ENCODE measurements at places on chromosomes 3 and 15. TPM values are rescaled to one million over a fixed set of nuclear protein-coding genes. Genes with fewer than 3 reads are reported as not detected.

DNA sequence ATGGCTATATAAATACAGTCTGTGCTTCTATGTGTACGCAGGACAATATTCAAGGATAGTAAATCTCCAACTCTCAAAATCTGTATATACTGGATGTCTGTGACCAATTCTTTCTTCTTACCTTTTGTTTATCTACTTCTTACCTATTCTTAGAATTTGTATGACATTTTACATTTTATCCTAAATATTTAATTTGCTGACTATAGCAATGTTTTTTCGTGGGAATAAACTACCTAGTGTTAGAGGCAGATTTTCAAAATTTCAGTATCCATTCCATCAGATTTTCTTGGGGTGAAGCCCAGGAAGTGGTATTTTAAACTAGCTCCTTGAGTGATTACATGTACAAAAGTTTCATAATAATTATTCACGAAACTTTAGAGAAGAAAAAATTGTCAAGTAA, 334.5 kb upstream of the BCHE start:
- DNase-seq, result no peak

Gene GP5
- total RNA-seq, result 3.8 TPM

GRCh38 chr15:73585871-73586654, 47.1 kb downstream of the NPTN start:
- no peak for DNase-seq

- no peak for DNase-seq
Observed at GRCh38 chr15:33492434-33493052, 181.8 kb downstream of the RYR3 start.

DNA sequence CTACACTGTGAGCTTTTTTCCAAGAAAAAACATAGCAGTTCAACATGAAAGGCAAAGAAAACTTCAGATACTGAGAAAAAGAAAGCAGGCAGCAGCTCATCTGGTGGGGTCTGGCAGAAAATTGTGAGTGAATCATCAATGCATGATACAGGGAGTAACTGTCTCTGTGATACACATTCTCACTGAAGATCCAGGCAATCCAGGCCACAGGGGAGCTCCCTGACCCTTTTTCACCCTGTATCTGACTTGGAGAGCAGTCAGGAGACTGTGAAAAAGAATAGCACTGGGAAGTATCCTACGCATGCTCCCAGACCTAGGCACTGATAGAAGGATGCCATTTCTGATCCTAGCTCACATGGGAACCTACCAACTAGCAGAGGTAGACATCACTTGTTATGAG, 269.8 kb downstream of the MBNL1 start:
- no peak for DNase-seq

DNA sequence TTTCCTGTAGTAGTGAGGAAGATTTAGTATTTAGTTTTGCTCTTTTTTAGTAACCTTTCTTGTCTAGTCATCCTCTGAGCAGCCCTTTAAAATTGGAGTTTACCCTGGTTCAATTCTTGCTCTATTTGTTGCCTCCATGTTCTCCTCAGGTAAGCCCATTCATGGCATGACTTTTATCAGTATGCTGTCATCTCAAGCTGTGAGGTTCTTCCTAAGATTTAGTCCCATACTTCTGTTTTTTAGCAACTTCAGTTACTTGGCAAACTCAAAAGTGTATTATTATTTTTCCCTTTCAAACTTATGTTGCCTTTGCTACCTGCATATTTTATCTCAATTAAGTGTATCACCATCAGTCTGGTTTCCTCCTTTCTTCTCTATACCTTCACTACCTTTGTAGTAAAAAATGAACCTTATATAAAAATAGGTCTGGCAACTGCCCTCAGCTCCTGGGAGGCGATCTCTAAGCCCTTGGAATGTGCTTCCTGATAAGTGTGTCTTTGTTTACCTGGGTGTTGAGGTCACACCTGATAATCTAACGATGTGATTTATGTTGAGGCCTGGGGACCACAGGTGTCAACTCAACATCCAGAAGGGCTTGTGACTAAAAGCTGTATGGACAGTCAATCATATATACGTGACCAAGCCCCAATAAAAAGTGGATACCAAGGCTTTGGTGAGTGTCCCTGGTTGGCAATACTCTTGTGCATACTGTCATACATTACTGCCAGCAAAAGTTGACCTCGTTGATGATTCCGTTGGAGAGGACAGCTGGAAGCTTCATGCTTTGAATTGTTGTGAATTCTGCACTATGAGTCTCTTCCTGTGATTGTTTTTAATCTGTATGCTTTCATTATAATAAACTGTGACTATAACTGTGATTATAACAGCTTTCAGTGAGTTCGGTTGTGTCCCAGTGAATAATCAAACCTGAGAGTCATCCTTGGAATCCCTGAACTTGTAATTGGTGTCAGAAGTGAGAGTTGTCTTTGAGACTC, 3.9 kb downstream of the NSUN3 start:
- DNase-seq, result no peak

Gene POU1F1
- total RNA-seq, result not detected

Gene MCTP2
- total RNA-seq, result 19.6 TPM

Gene PRRT3
- total RNA-seq, result 8.2 TPM

DNA sequence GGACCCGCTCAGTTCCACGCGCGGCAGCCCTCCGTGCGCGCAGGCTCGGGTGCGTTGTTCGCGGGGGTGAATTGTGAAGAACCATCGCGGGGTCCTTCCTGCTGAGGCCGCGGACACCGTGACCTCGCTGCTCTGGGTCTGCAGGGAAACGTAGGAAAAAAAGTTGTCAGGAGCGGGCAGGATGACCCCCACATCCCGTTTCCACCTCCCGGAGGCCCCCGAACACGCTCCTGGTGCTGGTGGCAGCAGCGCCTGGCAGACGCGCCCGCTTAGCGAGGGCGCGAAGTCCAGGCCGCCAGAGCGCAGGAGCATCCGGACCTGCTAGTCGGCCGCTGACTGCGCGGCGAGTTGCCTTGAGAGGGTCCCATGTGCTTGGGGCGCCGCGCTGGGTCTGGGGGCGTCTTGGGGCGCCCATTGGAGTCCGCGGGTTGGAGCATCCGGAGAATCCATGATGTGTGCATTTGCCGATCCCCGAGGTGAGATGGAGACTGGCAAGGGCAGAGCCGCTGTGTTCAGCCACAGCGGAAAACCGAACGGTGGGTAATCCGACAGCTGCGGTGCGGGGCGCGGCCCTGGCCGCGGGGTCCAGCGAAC, 520 bp downstream of the GREM1 start:
- no peak for DNase-seq

DNA sequence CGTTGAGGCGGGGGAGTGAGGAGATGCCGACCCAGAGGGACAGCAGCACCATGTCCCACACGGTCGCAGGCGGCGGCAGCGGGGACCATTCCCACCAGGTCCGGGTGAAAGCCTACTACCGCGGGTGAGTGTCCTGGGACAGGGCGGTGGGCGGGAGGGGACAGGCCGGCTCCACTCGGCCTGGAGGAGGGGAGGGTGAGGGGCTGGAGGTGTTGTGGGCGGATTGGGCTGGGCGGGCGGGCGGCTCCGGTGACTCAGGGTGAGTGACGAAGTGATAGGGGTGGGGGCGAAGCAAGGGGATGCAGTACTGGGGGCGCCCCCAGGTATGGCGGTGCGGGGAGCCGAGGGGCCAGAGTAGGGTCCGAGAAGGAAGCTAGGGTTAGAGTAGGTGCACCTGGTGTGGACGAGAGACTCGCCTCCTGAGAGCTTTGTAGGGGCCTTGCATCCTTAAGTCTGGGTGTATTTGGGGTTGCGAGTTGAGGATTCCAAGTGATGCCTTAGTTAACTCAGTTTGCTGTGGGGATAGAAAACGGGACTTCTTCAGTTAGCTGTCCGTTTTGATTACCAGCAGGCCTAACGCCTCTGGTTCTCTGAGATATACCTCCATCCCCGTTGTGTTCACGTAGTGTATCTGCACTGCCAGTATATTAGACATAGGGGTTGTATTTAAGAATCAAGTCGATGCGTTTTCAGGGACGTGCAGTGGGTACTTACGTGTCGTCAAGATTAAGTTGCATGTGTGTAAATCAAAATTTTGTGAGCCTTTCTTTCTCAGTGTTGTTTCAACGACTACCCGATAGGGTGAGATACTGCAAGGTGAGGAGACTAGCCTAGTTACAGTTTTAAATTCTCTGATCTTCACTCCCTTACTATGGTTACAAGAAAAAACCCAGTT, 670 bp downstream of the PRKCI start:
- peak; percentile 65 for DNase-seq

Gene HRG
- not detected for total RNA-seq

Gene STAB1
- total RNA-seq, result 13.9 TPM

DNA sequence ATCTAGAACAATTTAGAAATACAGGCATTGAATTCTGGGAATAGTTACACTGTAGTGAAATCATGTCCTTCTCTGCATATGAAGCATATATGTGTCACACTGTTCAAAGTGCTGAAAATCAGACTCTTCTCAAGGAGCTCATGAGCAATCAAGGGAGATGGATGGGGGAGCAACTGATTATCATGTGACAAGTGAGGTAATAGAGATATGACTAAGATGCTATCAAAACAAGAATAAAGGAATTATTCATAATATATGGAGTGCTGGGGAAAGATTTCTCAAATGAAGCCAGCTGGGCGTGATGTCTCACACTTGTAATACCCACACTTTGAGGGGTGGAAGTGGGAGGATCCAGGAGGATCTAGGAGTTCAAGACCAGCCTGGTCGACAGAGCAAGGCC, 74.9 kb upstream of the CHRNB4 start:
- no peak for DNase-seq

DNA sequence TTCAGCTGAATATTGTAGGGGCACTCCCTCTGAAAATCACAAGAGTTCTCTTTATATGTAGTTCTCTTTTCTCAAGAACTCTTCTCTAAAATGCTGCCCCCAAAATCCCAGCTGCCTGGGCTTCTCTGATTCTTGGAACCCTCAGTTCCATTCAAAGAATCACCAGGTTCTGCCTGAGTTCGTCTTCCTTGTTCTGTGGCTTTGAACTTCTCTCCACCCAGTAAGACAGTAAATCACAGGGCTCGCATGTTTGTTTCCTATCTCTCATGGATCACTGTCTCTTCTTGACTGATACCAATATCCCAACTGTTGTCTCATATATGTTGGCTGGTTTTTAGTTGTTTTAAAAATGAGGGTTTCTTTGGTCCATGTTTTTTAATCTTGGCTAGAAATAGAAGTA, 359.5 kb upstream of the CBLB start:
- no peak for DNase-seq

- DNase-seq, result no peak
Observed at GRCh38 chr3:28867836-28868235, 413.0 kb upstream of the RBMS3 start.

DNA sequence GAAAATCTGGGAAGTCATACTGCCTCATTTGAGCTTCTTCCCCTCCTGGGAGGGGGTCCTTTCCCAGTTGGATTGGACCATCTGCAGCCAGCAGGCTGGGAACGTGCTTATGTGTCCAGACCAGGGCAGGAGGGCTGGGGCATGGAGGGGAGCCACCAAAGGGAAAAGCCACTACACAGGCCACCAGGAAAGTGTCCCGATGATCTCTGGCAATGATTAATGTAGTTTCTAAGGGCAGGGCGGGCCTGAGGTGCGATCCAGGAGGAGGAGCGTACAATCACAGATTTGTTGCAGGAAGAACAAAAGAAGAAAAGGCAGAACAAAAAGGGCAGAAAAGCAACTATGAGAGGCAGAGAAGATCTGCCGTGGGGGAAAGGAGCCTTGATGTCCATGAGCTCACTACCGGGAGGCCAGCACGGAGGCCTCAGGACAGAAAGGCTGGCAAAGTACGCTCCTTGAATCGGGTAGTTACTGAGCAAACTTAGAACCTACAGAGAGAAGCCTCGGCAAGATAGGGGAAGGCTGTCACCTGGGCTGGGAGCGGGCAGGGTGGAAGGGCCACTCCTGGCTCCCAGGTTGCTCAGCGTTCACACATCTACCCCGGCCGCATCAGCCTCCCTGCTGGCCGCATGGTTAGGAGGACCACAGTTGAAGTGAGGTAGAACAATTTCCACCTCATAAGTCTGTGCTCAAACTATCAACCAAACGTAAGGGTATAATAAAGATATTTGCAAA, 79.5 kb upstream of the PCSK6 start:
- DNase-seq, result no peak

DNA sequence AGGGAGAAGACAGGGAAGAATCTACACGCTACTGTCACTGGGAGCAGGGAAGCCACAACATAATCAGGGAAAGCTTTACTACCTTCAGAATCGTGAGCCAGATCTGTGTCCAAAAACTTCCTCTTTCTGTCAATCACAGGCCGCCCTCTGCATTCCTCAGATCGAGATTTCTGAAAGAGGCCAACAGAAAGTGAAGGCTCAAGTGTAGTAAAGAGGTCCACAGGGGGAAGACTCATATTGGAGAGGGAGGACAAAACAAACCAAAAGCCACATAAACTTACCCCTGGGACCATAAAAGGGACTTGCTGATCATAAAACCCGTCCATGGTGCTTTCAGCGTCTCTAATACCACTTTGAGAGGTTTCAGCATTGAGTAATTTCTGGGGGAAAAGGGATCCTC, 3.3 kb downstream of the ETV5 start:
- DNase-seq, result no peak

Gene DUT
- 131 TPM for total RNA-seq

- no peak for DNase-seq
Observed at GRCh38 chr15:81024936-81025335, 24.2 kb downstream of the TLNRD1 start.

DNA sequence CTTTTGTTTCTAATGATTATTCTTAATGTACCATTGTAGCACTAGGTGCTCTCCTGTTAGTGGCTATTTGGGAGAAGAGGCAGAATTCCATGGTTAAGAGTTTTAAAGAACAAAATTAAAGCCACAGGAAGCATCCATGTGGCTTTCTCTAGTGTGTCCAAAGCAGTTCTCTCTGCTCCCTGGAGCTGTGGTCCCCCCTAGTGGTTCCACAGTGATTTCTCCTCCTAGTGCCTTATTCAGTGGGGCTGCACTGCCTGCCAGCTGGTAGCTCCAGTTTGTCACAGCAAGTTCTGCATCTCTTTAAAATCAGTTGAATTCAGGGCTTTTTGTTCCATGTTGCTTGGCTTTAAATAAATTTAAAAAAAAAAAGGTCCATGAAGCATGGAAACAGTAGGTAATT, 39.6 kb upstream of the FAM98B start:
- no peak for DNase-seq

Gene TGM4
- not detected for total RNA-seq

DNA sequence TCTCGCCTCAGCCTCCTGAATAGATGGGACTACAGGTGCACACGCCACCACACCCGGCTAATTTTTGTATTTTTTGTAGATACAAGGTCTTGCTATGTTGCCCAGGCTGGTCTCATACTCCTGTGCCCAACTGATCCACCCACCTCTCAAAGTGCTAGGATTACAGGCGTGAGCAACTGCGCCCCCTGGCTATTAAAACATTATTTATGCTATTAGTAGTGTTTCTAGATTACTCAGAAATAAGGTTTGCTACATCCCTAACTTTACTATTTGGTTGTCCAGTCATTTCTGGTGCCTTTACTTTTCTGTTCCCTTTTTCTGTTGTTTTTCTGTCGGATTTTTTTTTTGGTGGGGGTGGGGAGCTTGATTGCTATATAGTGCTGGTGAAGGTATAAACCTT, 393.6 kb upstream of the TPM1 start:
- no peak for DNase-seq

Gene PIERCE2
- total RNA-seq, result not detected

Gene TRIM69
- total RNA-seq, result 40.7 TPM

Gene ROPN1
- not detected for total RNA-seq

Gene KLF15
- total RNA-seq, result 0.72 TPM

GRCh38 chr15:42133886-42134502, 22.4 kb downstream of the PLA2G4F start:
- no peak for DNase-seq

- no peak for DNase-seq
Observed at GRCh38 chr3:17982211-17982880, 239.9 kb upstream of the TBC1D5 start.

Gene ZPLD1
- total RNA-seq, result not detected
